ENCODE measurements at places on chromosomes 4 and X. TPM values are rescaled to one million over a fixed set of nuclear protein-coding genes. Genes with fewer than 3 reads are reported as not detected.
A peak's percentile ranks its signal among the peaks of the same experiment; 100 is the strongest.

- H3K4me3 ChIP-seq = no peak overlapping the region
- DNase-seq = no peak
- 0 out of 2 replicates have a peak, but pooled peaks cover 3% of the 10 kb centered on the region for H3K36me3 ChIP-seq
- peaks cover 2% of the 10 kb centered on the region for H3K27me3 ChIP-seq
- no peak overlapping the region for H3K27ac ChIP-seq
Measured at GRCh38 chr4:12770351-12770750, 713.8 kb downstream of the RAB28 start.

- peaks cover 15% of the 10 kb centered on the region for H3K4me1 ChIP-seq
- H3K27me3 ChIP-seq = no peaks in the 10 kb centered on the region
- no peaks in the 10 kb centered on the region for H3K36me3 ChIP-seq
- no peak overlapping the region for H3K4me3 ChIP-seq
- H3K27ac ChIP-seq = peak overlapping the region; percentile 79
Measured at GRCh38 chrX:154698630-154699248, 45.4 kb upstream of the CTAG2 start.

Gene NCAPG
- total RNA-seq = 61.9 TPM

DNA sequence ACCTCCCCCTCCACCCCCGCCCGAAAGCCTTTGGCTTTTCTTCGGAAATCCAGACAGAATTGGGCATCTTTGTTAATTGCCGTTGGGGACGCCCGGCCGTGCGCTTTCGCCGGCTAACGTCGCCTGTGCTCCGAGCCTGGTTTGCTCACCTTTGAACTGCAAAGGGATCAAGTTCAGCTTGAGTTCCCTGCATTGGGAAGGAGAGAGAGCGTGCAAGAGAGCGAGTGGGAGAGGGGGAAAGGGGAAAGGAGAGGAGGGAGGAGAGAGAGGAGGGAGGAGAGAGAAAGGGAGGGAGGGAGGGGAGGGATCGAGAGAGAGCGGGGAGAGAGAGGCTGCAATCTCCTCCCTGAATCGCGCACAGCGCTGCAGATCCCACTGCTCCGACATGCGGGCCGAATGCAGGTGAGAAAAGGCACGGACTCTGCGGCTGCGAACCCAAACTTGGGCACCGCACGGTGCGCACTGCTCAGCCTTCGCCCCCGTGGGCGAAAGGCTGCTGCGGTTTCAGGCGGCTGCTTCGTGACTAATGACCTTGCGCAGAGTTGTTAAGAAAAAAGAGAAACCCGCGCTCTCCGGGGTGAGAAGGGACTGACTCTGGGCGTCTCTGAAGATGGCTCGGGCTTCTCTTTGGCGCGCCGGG lies at the start of gene PCDH7:
Gene PCDH7, plus strand, starts transcription at position 349 of the 640 bp plus-strand sequence. CDS start 1,054 bp downstream, outside the sequence.
- H3K27me3 ChIP-seq = peaks cover 65% of the 10 kb centered on the region
- peaks cover 37% of the 10 kb centered on the region for H3K4me1 ChIP-seq
- peak; percentile 67 for DNase-seq
- no peaks in the 10 kb centered on the region for H3K36me3 ChIP-seq
- peak within 1 kb of the TSS; percentile 49 for H3K27ac ChIP-seq

- no peak for DNase-seq
- H3K27ac ChIP-seq = no peak overlapping the region
- H3K4me1 ChIP-seq = no peaks in the 10 kb centered on the region
- H3K27me3 ChIP-seq = peaks cover 5% of the 10 kb centered on the region
Measured at GRCh38 chrX:100695991-100696390, 35.9 kb downstream of the SYTL4 start.

GRCh38 chrX:125953814-125954213 lies 212.3 kb downstream of the DCAF12L2 start:
- no peak overlapping the region for H3K4me3 ChIP-seq
- DNase-seq = no peak
- no peak overlapping the region for H3K27ac ChIP-seq
- H3K36me3 ChIP-seq = no peaks in the 10 kb centered on the region
- H3K4me1 ChIP-seq = no peaks in the 10 kb centered on the region
- no peaks in the 10 kb centered on the region for H3K27me3 ChIP-seq

DNA sequence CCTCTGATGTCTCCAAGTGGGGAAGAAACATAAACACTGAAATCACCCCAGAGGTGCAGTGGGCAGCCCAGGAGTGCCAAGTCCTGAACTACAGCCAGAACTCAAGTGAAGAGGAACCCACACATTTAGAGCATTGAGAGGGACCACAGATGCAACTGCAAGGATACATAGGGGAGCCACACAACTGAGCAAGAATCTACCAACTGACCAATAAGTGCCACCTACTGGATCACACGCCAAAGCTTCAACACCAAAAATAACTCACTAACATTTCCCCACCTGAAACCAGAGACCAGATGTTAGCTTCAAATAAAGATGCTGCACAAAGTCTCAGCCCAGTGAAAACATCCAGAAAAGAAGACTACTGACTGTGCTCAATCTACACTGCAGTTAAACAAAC lies 276.7 kb upstream of the GRIA3 start:
- H3K36me3 ChIP-seq = peaks cover 9% of the 10 kb centered on the region
- no peak overlapping the region for H3K4me3 ChIP-seq
- H3K27ac ChIP-seq = no peak overlapping the region
- H3K27me3 ChIP-seq = no peaks in the 10 kb centered on the region

DNA sequence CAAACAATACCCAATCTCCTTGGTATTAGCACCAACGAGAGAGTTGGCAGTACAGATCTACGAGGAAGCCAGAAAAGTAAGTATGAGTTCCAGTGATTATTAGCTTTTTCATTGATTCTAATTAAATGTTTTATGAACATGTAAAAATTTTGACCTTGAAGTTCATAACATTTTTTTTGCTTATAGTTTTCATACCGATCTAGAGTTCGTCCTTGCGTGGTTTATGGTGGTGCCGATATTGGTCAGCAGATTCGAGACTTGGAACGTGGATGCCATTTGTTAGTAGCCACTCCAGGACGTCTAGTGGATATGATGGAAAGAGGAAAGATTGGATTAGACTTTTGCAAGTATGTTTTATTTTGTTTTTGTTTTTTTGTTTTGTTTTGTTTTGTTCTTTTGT lies 10.1 kb downstream of the DDX3X start:
- no peak overlapping the region for H3K4me3 ChIP-seq
- no peak overlapping the region for H3K27ac ChIP-seq
- H3K27me3 ChIP-seq = no peaks in the 10 kb centered on the region
- no peak for DNase-seq
- H3K4me1 ChIP-seq = peaks cover 6% of the 10 kb centered on the region

Gene GPC3
- total RNA-seq = 32.4 TPM

GRCh38 chr4:92128676-92129075 lies 175.1 kb upstream of the GRID2 start:
- H3K36me3 ChIP-seq = no peaks in the 10 kb centered on the region
- DNase-seq = no peak
- H3K27me3 ChIP-seq = peaks cover 11% of the 10 kb centered on the region

DNA sequence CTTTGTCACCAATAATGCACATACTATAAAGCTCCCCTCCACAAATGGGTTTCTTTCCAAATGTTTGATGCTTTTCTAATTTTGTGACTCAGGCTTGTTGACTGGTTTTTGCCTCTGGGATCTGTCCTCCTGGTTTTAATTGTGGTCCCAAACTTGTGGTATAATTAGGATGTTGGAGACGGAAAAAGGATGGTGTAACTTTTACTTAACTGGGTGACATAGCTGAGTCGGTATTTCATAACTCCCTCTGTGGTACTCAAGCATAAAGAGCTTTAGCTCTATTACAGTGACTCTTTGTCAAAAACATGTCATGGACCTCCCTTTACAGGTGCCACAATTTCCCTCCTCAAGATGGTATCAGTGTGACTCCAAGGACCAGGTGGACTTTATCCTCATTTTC lies 119.7 kb upstream of the RBPJ start:
- peaks cover 10% of the 10 kb centered on the region for H3K4me1 ChIP-seq
- DNase-seq = no peak
- H3K36me3 ChIP-seq = no peaks in the 10 kb centered on the region
- peaks cover 13% of the 10 kb centered on the region for H3K27me3 ChIP-seq
- H3K27ac ChIP-seq = no peak overlapping the region
- no peak overlapping the region for H3K4me3 ChIP-seq

GRCh38 chr4:141207961-141208360 lies 12.7 kb upstream of the ZNF330 start:
- no peak overlapping the region for H3K27ac ChIP-seq
- no peaks in the 10 kb centered on the region for H3K27me3 ChIP-seq
- H3K36me3 ChIP-seq = peaks cover 3% of the 10 kb centered on the region
- no peak for DNase-seq
- no peak overlapping the region for H3K4me3 ChIP-seq
- H3K4me1 ChIP-seq = no peaks in the 10 kb centered on the region

DNA sequence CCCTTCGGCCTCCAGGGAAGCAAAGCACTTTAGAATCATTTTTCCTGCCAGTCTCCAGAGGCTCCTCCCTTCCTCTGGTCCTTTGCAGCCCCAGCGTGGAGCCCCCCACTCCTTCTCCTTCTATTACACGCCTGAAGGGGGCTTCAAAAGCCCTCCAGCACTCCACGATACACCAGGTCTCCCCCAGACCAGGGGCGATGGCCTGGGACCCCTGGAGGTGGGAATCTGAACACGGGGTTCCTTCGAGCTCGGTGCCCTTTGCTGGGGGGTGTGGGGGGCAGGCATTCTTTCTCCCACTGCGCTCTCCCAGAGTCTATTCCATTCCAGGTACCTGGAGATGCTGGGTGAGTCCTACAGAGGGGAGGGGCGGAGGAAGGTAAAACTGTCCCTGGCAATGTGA lies 97.6 kb downstream of the HMX1 start:
- H3K4me3 ChIP-seq = no peak overlapping the region
- H3K27me3 ChIP-seq = no peaks in the 10 kb centered on the region
- peaks cover 8% of the 10 kb centered on the region for H3K4me1 ChIP-seq

GRCh38 chr4:141036786-141037185 lies 96.5 kb downstream of the RNF150 start:
- no peak for DNase-seq
- H3K4me3 ChIP-seq = no peak overlapping the region
- no peak overlapping the region for H3K27ac ChIP-seq
- H3K36me3 ChIP-seq = peaks cover 7% of the 10 kb centered on the region
- H3K27me3 ChIP-seq = no peaks in the 10 kb centered on the region
- no peaks in the 10 kb centered on the region for H3K4me1 ChIP-seq

DNA sequence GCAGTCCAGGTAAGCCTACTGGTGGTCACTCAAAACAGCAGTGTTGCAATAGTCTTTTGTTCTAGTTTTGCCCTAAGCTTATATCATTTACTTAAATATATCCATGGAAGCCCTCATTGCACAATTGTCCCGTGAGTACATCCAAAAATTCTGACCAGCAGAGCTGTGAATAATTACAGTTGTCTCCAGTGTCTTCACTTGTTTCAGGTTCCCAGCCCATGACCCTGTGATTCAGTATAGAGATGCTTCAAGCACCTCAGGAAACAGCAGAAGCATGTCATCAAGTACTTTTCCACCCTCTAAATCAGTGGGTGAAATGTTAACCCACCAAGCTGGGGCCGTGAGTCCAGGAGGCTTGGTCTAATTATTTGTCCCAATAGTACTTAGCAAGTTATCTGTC lies 214.9 kb upstream of the RPS6KA3 start:
- H3K4me3 ChIP-seq = no peak overlapping the region
- no peaks in the 10 kb centered on the region for H3K36me3 ChIP-seq
- no peak overlapping the region for H3K27ac ChIP-seq
- peaks cover 30% of the 10 kb centered on the region for H3K27me3 ChIP-seq

Gene JAKMIP1
- total RNA-seq = 5.4 TPM

Gene ASB5
- total RNA-seq = 0.18 TPM

DNA sequence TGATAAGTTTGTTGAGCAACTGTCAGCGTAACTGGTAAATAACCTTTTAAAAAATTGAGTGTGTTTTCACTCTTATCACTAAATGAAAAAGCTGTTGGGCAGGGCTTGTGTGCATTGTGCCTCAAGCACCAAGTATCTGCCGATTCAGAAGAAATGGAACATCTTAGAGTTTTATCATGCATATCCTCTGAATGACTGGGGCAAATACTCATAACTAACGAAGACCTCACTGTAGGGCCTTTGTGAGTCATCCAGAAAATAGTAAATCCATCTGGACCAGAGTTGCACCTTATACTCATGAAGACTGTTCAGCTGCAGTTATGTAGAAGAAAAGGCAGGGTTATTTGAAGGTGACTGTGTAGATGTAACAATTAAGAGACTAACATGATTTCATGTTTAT lies 222.1 kb downstream of the CAMK2D start:
- no peak for DNase-seq
- H3K36me3 ChIP-seq = no peaks in the 10 kb centered on the region

Gene ARAF
- 55.8 TPM for total RNA-seq
